Activated CD8-positive, alpha-beta memory T cell treated with anti-CD3 and anti-CD28 coated beads for 24 hours (primary cell): ENCODE measurements at places on chromosomes 3 and 15.

GRCh38 chr3:189625572-189625971 lies 5.6 kb upstream of the TP63 start:
- DNase-seq = no peak

DNA sequence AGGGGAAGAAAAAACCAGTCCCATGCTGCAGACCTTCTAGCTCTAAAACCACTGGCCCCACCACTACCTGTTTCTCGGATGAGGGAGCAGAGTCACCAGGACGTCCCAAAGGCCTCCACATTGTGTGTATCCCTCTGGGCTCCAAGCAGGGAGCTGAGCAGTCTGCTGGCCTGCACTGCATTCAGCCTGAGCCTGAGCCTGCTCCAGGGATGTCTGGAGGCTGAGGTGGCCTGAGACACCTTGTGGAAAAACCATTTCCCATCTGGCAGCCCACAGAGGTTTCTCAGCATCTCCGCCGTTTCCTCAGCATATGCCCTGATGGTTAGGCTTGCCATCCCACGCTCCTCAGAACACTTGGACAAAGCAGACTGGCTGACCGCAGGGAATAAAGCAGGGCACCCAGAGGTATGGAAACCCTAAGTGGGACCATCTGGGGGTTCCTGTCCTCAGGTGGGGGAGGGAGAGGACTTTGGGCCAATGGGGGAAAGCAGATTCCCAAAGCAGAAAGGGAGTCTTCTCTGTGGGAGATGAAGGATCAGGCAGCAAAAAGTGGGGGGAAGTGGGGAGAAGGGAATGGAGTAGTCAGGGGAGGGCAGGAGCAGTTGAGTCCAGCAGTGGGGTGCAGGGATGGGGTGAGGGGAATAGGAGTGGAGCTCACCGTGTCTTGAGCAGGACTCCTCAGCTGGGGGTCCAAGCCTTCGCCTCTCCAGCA lies at the start of gene CILP:
Gene CILP (minus strand): TSS at position 704 of the 712 bp plus-strand sequence. CDS start 1,718 bp downstream, outside the sequence.
- no peak for DNase-seq

DNA sequence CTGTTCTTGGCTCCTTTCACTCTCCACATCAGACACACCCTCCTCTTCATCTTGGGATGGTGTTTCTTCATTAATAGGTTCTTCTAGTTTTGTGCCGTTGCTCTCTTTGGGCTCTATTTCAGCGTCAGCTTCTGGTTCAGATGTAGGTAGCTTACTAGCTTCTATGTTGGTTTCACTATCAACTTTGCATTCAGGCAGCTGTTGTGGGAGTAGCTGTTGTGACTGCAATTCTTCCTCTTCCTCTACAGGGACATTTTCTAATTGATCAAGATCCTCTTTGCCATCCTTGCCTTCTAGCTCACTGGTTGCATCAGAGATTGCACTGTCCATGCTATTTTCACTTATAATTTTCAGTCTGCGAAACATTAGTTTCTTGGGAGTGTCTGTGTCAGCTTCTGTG lies 80.1 kb downstream of the SETD2 start:
- no peak for DNase-seq

DNA sequence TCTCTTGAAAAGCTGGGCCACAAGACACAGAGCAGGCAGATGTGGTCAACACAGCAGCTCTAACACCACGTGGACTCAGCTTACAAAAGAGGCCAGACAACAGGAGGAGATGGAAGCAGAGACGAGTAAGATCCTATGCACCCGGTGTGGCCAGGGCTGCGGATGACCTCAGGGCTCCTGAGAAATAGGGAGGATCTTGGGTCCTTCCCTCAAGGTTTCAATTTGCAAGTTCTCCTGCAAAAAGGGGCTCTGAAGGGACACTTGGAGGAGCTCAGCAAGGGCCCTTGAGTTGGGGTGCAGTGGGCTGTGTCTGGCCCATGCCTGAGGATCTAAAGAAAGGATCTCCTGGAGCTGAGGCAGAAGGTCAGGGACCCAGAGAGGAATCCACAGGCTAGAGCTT lies 249.5 kb upstream of the IGF1R start:
- DNase-seq = no peak

DNA sequence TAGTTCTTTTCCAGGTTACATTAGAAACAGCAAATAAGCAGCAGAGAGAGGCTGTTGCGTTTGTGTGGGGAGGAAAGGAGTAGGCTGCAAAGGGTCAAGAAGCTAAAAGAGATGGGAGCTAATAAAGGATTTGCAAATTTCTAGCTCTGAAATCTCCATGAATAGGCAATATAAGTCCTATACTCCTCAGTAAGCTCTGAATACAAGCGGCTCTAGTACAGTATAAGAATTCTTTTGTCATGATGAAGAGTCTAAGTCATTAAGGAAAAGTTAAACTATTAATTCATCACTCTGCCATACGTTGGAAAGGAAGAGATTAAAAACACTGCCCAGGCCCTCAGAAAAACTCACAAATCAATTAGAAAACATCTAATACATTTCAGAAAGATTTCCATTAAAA lies 59.3 kb downstream of the CEP152 start:
- no peak for DNase-seq

DNA sequence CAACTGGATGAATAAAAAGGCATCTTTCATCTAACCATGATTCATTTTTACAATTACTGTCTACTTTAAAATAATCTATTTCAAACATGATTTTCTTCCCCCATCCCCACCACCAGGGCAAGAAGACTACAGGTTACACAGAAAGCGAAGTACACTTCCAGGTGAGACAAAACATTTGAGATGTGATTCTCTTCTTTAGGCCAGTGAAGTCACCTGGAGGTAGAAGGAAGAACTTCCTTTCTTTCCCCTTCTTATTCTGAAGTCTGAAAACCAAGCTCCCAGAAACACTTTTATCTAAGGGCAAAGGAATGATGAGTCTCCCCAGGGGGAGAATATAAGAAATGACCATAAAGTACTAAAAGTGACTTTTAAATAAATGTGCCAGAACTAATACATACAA lies 36.7 kb downstream of the SHQ1 start:
- no peak for DNase-seq

GRCh38 chr3:58251631-58252035 lies 14.0 kb downstream of the ABHD6 start:
- no peak for DNase-seq
